ENCODE measurements at places on chromosomes 12 and 14.

DNA sequence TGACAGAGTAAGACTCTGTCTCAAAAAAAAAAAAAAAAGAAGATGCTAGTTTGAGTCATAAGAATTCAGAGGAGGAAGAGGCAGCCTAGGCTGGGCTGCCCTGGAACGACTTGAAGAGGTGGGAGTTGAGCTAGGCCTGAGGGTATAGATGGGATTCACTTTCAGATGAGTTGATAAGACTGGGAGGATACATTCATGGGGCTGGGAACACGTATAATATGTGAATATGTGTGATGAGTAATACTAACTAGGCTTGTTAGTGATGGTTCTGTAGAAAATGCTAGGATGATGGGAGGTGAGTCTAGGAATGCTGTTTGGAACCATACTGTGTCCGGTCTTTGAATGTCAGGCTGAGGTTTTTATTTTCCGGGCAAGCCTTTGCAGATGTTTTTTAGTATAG, 9.0 kb downstream of the PLEKHA5 start:
- DNase-seq = peak; percentile 62

DNA sequence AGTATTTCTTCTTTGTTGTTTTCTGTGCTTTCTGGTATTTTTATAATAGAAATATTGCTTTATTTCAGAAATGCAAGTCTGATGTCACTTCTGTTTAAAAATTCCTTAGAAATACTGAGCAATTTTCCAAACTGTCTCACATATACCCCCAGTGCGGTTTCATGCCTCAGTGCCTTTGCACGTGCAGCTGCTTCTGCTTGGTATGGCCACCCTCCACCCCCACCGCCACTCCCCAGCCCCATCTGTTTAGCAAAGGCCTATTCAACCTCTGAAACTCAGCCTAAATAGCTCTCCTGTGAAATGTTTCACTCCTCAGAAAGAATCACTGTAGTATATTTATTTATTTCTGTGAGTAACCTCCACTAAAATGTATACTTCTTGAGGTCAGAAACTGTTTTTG, 52.3 kb downstream of the PPM1H start:
- no peak for DNase-seq

GRCh38 chr14:23789696-23790095, 153.5 kb downstream of the DHRS2 start:
- no peak for DNase-seq

- no peak for DNase-seq
Observed at GRCh38 chr12:117499759-117500485, 138.5 kb upstream of the NOS1 start.

DNA sequence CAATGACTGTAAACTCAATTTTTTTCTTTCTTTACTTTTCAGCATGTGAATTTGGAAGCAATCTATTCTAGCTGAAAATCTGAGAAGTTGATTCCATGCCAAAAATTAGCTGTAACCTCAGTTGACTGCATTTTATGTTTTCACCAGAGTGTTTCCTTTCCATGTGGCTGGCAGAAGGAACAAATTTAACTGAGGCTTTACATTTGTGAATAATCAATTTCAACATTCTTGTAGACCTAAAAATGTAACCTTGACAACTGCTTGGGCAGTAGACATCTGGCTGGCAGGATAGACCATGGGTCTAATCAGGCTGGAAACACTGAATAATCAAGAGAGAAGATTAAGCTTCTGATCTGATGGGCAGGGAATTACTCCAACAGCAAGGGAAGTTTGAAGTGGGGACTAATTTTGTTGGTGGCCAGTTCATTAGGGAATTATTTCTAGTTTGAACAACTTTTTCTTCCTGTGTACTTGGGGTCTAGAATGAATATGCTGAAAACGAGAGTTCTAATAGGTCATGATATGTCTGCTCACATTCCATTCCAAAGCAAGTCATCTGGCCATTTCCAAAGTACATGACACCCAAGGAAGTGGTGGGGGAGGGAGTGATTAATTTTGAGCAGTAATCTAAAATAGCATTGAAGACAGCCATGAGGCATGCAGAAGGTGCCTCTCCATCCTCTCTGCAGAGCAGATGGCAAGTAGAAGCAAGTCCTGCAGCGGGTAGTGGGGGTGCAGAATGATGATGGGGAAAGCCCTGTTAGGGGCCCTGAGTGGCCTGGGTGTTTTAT, 68.2 kb downstream of the ATP23 start:
- DNase-seq = peak; percentile 48

GRCh38 chr14:37501877-37502276, 93.2 kb downstream of the FOXA1 start:
- no peak for DNase-seq

DNA sequence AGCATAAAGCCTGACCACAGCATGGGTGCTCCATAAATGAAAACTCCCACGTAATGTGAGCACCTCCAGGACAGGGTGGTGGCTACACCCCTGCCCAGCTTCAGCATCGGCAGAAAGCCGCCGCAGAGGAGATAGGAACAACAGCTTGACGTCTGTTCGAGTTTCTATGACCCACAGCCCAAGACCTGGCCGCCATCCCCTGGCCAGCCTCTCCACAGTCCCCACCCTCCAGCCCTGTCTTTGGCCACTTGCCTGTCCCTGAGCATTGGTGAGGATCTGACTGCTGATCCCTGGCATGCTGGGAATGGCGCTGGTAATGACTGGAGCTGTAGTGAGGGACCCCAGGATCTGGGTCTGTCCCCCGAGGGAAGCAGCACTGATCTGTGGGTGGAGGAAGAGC, 21.3 kb downstream of the POU6F1 start:
- no peak for DNase-seq

- peak; percentile 41 for DNase-seq
Observed at GRCh38 chr12:70043490-70044138, 199.6 kb upstream of the CNOT2 start.
